ENCODE measurements at places on chromosomes 5 and 9.

- no peak for DNase-seq
These were observed 10.6 kb upstream of the SH3RF2 start for GRCh38 chr5:145925803-145926202.

GRCh38 chr5:133050521-133050920 lies 1.3 kb upstream of the HSPA4 start:
- DNase-seq: no peak

DNA sequence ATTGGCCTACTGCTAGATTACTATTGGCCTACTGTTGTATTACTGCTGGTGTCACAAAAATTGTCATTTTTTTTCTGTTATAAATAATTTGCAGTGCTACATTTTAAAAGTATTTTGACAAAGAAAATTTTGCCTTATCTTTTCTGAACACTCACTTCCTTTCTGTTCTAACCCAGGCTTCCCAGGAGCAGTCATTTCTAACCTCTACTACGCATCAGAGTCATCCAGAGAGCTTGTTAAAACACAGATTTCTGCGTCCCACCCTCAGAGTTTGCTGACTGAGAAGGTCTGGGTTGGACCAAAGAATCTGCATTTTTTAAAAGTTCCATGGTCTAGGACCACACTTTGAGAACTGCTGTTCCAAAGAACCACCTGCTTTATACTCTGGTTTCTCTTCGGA lies 306.1 kb downstream of the GLIS3 start:
- DNase-seq: no peak

- no peak for DNase-seq
These were observed 1.9 kb downstream of the DIPK1B start for GRCh38 chr9:136714096-136714892.

GRCh38 chr9:125650271-125650737 lies 56.7 kb downstream of the MAPKAP1 start:
- no peak for DNase-seq

DNA sequence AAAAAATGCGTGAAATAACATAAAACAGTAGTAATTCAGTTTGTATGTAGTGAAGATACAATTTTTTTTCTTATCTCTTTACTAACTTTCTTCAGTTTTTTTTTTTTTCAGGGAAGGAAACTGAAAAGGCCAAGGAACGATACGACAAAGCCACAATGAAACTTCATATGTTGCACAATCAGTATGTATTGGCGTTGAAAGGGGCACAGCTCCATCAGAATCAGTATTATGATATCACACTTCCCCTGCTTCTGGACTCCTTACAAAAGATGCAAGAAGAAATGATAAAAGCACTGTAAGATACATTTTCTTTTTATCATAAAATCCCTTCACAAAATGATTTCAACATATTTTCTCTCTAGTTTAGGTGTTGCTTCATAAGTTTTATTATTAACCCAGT lies 120.0 kb downstream of the FER start:
- no peak for DNase-seq

GRCh38 chr5:172427202-172427601 lies 27.1 kb downstream of the SH3PXD2B start:
- DNase-seq: no peak

DNA sequence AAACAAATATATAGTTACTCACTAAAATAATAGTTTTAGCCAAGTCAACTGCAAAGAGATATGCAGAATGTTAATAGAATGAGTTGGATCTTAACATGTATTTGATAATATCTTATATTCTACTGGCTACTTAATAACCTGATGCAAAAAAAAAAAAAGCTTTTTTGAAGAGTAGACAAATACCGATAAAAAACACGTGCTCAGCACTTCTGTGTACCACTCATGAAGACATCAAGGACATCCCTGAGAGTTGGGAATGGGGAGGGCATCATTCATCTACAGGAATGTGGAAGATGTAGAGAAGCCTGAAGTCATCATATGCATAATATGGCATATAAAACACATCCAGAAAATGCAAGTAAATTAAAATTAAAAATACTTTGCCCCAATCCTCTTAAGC lies 43.2 kb upstream of the RANBP3L start:
- no peak for DNase-seq

- no peak for DNase-seq
These were observed 8.6 kb downstream of the ZFP62 start for GRCh38 chr5:180852495-180852894.

DNA sequence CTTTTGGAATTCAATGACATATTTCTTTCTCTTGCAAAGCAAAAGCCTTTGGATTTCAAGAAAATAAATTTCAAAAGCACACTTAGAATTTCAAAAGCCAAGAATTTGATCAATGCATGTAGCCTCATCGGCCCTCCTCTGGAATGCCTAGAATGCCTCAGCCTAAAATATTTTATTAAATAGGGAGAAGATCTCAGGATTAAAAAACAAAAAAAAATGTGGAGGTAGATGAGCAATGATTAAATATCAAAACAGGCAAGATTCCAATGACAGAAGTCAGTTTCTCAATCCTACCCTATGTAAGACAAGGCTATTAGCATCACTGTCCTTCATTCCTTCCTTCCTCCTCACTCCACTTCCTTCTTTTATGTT lies 169.0 kb downstream of the CDH6 start:
- DNase-seq: no peak

Data from CD4-positive, alpha-beta T cell treated with Interleukin-12 subunit alpha and Interleukin-12 subunit beta, for 1 hour (primary cell).